ENCODE measurements at places on chromosomes 4 and X.

DNA sequence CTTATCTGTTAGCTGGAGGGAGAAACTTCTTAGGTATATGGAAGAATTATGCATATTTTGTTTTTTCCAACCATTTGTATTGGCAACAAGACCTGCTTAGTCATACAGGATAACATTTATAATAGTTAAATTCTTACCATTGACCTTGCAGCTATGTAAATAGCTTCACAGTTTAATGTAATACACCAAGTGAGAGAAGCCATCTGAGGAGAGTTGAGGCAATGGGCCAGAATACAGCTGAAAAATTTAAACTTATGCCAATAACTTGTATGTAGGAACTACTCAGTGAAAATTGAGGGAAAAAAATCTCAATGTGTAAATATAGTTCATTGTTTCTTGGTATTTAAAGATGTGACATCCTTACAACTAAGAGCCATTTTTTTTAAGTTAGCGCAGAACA is 273.5 kb downstream of the DACH2 start:
- no peak for DNase-seq

DNA sequence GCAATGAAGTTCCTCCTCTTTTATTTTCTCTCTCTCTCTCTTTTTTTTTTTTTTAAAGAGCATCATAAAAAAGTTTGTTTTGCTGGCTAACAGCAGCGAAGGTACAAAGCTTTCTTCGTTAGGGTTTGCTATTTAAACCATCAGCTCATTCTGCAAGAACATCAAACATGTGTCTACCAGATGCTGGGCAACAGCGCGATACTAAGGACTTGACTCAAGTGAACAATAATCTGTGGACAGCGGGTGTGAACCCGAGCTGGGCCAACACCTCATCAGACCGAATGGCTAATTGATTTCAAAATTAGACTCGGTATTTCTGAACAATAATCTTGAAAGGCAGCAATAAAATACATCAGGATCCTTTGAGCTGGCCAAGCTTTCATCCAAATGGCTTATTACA is 246.4 kb downstream of the FBXO8 start:
- DNase-seq, result no peak

DNA sequence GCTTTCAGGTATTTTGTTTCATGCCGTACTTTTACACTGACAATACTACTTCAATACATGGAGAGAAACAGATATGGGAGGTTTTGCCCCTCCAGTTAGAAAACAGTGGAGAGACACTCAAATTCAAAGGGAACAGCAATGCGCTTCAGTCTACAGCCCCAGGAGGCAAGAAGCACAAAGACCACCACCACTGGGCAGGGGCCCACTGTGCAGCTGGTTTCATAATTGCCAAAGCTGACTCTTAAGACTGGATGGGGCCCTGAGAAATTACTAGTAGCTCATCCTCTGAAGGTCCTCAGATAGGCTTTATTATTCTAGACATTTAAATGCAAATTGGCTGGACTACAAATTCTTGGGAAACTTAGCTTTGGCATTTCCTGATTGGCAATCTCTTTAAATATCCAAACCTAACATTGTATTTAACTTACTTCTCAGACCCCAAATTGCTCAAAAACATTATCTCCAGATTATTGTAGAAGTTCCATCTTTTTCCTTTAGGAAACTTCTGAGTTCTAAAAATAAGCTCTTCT is 85.9 kb upstream of the GPR34 start:
- no peak for DNase-seq

DNA sequence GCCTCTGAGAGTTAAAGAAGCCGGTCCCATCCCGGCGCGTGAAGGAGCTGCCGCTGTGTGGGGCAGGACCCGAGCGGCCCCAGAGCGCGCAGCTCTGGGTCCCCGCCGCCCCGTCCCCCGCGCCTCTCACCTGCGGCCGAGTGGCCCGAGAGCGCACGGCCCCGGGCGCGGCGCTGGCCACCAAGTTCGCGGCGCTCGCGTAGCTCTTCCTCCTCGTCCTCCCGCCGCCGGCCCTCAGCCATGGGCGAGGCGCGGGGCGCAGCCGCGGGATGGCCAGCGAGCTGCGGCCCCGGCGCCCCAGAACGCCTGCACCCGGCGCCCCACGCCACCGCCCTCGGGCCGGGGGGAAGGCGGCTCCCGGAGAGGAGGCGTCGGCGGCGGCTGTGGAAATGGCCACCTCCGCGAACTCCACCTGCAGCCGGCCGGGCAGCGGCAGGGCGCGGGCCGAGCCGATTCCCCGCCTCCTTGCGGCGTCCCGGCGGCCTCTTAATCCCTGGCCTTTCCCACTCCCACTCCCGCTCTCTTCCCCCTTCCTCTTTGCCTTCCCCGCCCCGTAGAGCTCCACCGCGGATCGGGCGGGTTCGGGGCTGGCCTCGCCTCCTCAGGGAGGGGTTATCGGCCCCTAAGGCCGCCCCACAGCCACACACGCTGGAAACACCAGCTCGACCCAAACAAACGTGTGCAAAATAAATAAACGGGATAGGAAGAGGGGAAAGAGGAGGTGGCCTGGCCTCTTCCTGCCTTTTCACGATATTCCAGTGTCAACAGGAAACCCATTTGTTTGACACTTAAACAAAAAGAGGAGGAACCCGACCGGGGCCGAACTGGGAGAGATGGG is at the start of gene SH3D19:
SH3D19 (minus strand) TSS at position 495 of the 838 bp plus-strand sequence; CDS start at position 242, 253 bp downstream.
- no peak for DNase-seq

DNA sequence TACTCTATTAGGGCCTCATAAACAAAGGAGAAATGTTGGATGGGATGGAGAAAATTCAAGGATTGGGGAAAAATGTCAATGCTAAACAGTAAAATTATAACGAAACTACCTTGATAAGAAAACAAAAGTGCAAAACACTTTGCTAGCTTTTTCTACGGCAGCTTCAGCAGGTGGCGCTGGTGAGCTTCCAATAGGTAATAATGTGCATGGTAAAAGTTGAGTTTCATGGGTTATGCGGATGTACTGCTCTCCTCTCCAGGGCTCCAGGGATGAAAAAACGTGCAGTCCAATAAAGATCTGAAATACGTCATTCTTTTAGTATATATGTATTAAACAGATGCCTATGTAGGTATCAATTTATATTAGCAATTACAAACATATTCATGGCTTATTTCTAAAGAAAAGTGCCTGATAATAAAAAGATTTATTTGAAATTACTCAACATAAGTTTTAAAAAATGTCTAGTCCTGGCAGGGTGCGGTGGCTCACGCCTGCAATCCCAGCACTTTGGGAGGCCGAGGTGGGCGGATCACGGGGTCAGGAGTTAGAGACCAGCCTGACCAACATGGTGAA is 239.6 kb downstream of the GRXCR1 start:
- DNase-seq, result peak; percentile 57

DNA sequence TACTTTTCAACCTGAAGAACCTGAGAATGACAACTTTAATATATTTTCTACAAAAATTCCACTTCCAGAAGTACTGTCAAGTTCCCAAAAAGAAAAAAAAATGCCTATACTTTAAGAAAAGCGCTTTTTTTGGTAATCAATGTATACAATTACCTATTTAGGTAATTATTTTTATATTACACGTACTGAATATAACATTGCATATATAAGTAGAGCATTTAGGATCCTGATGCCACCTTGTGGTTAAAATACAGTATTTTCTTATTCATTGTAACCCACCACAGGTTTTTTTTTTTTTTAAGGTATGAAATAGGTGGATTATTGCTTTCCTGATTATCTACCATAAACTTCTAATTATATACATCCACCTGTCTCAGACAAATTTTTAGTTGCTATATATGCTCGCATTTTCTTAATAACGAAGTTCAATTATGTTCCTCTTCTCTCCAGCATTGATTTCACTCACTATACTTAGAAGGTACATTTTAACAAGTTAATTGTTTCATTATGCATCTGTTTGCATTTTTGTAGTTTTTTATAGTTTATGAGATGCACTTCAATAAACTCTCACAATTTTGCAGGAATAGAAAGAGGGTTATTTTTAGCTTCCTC is 5.2 kb downstream of the MAP9 start:
- DNase-seq, result peak; percentile 48

Measured in B cell (primary cell).